ENCODE measurements at places on chromosomes 7 and 10. TPM values are rescaled to one million over a fixed set of nuclear protein-coding genes. Genes with fewer than 3 reads are reported as not detected.

Gene CBX3
- polyA plus RNA-seq, result 174 TPM

Gene GPC2
- polyA plus RNA-seq, result 2.6 TPM

Gene CRHR2
- polyA plus RNA-seq, result not detected

Gene CFAP43
- not detected for polyA plus RNA-seq
